Ascending aorta (tissue), 2 donors: ENCODE measurements at places on chromosomes 2 and 18.

- no peak for DNase-seq
These were observed 54.5 kb downstream of the FAM124B start for GRCh38 chr2:224347176-224348051.

- DNase-seq: no peak
These were observed 1226.6 kb upstream of the FAM98A start for GRCh38 chr2:34825686-34826085.

GRCh38 chr2:217650716-217651360, 352.0 kb downstream of the TNS1 start:
- DNase-seq: no peak

GRCh38 chr2:122000556-122001340, 245.3 kb downstream of the TSN start:
- DNase-seq: no peak

- no peak for DNase-seq
These were observed 122.5 kb downstream of the ICOS start for GRCh38 chr2:204059016-204059415.

DNA sequence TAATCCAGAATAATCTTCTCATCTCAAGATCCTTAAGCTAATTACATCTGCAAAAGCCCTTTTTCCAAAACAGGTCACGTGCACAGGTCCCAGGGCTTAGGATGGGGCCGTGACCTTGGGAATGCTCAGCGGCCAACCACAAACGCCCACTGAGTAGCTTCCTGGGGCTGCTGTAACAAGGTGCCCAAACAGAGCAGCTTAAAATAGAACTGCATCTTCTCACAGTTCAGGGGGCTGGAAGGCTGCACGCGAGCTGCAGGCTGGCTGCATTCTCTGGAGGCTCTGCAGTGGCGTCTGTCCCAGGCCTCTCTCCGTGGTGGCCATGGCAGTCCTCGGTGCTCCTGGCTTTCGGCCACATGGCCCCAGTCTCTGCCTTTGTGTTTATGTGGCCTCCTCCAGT, 31.9 kb downstream of the ADI1 start:
- no peak for DNase-seq

GRCh38 chr2:33516456-33516995, 40.1 kb downstream of the RASGRP3 start:
- DNase-seq: no peak

- DNase-seq: no peak
These were observed 27.4 kb upstream of the CCNYL1 start for GRCh38 chr2:207683879-207684627.

GRCh38 chr2:180122874-180123273, 115.8 kb upstream of the CWC22 start:
- no peak for DNase-seq

DNA sequence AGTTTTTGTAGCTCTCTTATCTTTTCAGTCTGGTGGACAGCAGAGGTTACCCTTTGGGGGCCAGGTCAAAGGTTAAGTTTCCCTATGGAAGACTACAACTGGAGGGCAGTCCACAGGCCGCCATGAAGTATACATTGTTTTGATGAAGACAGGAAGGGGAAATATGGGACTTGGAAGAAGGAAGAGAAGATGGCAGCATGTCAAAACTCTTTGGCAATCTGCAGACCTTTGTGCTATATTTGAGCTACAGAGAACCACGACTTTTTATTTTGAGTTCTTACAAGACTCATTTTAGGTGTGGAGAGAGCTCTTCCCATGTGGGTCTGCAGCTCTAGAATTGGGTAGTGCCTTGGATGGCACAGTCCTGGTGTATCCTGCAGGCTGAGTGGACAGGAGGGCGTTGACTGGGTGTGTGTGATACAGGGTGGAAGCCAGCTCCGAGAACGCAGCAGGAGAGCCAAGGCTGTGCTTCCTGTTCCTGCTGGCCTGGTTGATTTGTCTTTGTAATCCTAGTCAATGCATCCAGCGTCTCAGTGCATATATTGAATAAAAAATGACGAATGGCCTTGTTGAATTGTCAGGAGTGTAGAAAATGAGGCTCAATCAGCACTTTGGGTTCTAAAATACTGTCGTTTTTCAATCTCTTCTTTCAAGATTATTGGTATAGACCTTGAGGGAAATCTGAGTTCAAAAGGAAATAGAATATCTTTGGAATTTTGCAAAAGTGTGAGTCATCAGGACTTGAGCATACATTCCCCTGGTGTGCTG, 11.5 kb downstream of the ITGA6 start:
- no peak for DNase-seq

DNA sequence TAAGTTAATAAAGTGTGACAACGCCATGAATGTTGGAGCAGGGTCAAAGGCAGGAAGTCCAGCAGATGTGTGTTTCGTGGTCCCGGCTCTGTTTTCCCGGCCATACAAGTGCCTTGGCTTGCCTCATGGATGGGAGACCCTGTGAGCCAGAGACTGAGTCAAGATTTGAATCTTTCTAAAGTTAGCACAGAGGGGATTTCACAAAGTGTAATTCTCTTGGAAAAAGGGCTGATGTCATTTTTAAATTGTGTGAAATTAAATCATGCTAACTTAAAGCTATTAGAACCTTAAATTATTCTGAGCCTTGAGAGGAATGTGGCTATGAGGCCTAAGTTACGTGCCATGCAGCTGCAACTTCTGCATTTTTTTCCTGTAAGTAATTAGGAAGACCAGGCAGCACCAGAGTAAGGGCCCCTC, 38.3 kb upstream of the RALBP1 start:
- no peak for DNase-seq

- no peak for DNase-seq
These were observed 8.9 kb downstream of the TFPI start for GRCh38 chr2:187545238-187545751.

DNA sequence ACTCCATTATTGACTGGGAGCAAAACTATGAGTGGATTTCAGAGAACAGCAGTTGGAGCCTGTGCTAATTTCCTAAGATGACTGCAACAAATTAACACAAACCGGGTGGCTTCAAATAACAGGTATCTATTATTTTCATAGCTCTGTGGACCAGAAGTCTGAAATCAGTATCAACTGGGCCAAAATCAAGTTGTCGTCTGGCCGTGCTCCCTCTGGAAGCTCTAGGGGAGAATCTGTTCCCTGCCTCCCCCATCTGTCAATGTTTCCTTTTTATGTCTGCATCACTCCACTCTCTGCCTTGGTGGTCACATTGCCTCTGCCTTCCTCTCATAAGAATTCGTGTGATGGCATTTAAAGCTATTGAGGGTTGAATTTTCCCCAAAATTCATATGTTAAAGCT, 269.8 kb downstream of the TMX3 start:
- no peak for DNase-seq

GRCh38 chr2:120699292-120699691, 36.4 kb upstream of the GLI2 start:
- no peak for DNase-seq

- no peak for DNase-seq
These were observed 7.8 kb downstream of the INO80C start for GRCh38 chr18:35489913-35490490.

DNA sequence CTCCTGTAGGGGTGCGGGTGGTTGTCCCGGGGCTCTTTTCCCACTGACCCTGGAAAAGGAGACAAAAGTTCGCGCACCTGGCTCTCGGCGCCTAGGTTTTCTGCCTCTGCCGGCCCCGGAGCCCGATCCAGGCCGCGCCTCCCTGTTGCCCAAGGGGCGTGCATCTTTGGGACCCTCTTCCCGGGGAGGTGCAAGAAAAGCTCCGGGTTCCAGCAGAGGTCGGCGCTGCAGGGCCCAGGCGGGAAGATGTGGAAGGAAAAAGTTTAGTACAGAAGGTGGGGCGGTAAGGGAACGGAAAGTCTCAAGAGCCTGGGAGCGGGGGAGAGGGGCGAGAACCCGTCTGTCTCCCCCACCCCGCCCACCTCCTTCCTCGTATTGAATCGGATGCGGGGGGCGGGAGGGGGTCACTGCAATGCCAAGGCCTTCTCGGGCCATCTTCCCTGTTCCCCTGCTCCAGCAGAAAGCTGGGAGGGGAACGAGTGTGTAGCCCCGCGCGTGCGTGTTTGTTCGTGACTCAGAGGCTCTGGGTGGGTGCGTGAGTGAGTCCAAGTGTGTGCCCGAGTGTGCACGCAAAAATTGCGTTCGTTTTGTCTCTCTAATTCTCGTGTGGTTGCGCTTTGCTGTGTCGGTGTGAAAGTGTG, 6.3 kb upstream of the EN1 start:
- DNase-seq: peak; percentile 61

DNA sequence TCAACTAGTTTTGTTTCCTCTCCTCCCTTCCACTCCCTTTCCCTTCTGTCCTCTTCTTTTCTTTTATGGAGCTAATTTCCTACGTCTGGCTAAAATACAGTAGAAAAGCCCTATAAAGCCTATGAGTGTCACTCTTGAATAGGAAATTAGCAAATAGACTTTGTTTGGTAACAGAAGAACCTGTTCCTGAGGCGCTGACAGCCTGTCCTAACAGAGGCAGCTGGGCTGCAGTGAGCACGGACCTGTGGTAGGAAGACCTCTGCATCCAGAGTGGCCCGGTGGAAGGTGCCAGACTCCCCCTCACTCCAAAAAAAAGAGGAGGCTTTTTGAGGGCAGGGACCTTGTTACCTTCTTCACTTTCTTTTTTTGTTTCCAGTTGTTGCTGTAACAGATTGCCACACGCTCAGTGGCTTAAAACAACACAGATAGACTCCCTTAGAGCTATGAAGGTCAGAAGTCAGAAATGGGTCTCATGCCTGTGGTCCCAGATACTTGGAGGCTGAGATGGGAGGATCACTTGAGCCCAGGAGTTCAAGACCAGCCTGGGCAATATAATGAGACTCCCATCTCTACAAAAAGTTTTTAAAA, 81.2 kb upstream of the TXNDC2 start:
- DNase-seq: no peak

- no peak for DNase-seq
These were observed 58.3 kb downstream of the WDR7 start for GRCh38 chr18:56709463-56709862.

- DNase-seq: peak; percentile 18
These were observed 9.8 kb downstream of the SLC4A3 start for GRCh38 chr2:219636941-219637841.

GRCh38 chr2:195318440-195319111, 338.4 kb upstream of the SLC39A10 start:
- DNase-seq: no peak

- no peak for DNase-seq
These were observed 51.2 kb upstream of the POMC start for GRCh38 chr2:25219621-25220020.

- DNase-seq: no peak
These were observed 70.3 kb upstream of the NOSTRIN start for GRCh38 chr2:168732100-168732499.

DNA sequence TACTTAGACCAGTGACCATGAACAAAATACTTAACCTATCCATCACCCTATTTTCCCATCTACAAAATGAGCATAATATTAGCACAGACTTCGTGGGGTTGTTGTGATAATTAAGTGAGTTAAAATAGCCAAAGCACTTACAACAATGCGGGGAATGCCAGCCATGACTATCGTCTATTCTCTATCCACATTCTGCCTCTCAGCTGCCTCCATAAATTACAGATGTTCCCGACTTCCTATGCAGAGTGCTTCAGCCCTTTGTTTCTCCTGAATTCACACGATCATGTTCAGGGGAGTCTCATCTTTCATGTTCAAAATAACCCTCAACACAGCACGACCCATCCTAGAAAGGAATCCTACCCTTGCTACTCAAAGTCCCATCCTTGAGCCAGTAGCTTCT, 211.6 kb downstream of the EN1 start:
- no peak for DNase-seq

GRCh38 chr18:75247611-75248421, 37.2 kb downstream of the TSHZ1 start:
- no peak for DNase-seq

DNA sequence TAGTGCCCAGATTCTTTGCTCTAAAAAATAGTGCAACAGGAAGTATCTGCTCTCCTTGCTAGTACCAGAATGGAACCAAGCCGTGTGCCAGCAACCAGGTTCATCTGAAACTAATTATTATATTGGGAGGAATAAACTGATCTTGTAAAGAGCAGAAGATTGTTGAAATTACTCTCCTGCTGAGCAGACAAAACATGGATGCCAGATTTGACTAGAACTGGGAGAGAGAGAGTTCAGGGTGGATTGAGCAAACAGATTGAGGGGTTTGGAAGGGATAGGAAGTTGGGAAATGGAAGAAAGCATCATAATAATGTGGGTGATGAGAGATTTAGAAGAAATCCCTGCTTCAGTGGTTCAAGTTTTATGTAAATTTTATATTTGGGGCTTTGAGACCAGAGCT, 160.1 kb upstream of the RASGRP3 start:
- DNase-seq: no peak

DNA sequence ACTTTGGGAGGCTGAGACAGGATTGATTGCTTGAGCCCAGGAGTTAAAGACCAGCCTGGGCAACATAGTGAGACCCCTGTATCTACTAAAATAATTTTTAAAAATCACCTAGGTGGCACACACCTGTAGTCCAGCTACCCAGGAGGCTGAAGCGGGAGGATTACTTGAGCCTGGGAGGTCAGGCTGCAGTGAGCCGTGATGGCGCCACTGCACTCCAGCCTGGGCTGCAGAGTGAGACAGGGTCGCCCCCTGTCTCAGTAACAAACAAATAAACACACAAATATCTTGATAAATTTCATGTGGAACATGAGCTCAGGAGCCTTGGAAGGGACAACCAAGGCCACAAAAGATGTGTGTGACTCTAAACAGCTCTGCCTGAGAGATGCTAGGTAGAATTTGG, 11.7 kb upstream of the ANKRD53 start:
- peak; percentile 25 for DNase-seq

DNA sequence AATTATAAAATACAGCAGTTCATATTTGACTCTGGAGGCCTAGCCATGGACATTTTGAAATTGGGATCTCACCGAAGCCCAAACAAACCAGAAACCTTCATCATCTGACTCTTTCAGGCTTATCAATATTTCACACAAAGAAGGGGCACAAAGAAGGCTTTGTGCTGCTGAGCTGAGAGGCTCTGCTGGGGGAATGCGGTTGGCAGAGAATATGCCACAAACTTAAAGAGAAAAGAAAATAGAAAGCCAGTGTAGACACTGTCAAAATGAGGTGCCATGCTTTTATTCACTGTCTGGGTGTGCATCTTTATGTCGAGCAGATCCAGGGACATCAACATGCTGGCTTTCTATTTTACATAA, 162.6 kb downstream of the QPCT start:
- no peak for DNase-seq

GRCh38 chr2:107407974-107408373, 418.7 kb upstream of the RGPD4 start:
- no peak for DNase-seq

DNA sequence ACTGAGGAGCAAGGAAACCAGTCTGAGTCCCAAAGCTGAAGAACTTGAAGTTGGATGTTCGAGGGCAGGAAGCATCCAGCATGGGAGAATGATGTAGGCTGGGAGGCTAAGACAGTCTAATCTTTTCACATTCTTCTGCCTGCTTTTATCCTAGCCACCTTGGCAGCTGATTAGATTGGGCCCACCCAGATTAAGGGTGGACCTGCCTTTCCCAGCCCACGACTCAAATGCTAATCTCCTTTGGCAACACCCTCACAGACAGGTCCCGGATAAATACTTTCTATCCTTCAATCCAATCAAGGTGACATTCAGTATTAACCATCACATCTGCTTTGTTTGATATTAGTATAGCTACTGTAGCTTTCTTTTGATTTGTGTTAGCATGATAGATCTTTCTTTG, 27.1 kb downstream of the VRK2 start:
- DNase-seq: no peak
